NCI-H1436 treated with DMSO at 0.1 percent for 48 hours (cell line): ENCODE measurements at places on chromosomes 7 and 10.

GRCh38 chr7:108358553-108358952 lies 97.7 kb downstream of the NRCAM start:
- DNase-seq, result peak; percentile 74

DNA sequence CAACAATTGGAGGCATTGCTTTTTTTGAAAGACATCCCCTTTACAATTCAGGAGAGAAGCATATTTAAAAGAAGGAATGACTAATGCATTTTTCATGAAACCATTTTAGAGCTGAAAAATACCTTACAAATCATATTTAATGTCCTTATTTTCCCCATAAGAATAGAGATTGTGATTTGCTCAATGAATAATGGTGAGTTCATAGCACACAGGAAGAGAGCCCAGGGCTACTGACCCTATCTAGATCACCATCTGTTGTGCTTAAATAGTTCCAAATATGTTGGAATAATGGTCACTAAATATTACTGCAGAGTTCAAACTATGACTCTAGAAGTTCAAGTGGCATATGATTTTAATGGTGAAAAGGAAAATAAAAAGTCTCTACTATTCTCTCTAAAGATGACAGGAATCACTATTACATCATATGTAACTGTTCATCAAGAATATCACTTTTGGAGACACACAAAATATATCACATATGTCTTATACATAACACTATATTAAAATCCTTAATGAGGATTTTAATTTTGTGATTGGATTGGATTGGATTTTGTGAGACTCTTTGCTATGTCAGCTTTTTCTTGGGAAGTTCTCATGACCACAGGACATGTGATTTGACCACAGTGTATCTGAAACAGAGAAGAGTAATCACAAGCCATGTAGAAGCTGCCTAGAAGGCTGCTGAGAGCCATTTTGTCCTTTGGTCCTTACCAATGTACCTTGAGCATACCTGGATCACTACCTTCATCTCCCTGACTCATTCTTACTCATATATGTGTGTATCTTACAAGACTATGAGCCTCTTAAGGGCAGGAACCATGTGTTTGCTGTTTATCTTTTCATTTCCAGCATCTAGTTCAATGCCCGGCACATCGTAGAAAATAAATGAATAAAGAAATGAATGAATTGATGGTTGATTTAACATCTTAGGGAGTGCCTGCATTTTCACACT lies 26.4 kb downstream of the SLC16A9 start:
- DNase-seq, result no peak

DNA sequence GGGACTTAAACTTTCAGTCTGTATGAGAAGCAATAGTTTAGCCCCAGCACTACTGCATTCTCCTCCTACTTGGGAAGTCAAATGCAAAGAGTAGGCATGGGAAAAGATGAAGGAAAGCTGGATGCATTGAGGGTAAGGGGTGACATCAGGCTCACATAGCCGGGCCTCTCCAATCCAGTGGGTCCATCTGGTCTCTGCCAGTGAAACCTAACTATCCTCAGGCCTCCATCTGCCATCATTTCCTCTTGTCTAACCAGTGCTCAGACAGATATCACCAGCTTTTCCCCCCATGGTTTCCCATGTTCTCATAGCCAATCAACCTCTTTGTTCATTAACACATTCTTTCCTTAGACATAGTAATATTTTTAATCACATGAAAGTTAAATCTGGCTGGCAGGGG lies 118.3 kb downstream of the DGKI start:
- no peak for DNase-seq

- peak; percentile 7 for DNase-seq
Observed at GRCh38 chr7:133853706-133854276, 273.3 kb upstream of the LRGUK start.

- no peak for DNase-seq
Observed at GRCh38 chr10:44393051-44393630, 8.2 kb upstream of the CXCL12 start.

- no peak for DNase-seq
Observed at GRCh38 chr7:38506004-38506403, 125.2 kb downstream of the AMPH start.

DNA sequence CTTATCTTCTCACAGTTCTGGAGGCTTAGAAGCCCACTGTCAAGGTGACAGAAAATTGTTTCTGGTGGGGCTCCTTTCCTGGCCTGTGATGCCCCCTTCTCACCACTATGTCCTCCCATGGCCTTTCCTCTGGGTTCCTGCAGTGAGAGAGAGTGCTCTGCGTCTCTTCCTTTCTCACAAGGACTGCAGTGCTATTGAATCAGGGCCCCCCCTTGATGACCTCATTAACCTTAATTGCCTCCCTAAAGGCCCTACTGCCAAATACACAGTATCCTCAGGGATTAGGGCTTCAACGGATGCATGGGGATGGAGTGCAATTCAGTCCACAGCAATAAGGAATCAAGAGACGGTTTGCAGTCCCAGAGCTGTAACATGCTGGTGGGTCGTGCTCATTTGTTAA lies 82.0 kb upstream of the GRB10 start:
- no peak for DNase-seq

DNA sequence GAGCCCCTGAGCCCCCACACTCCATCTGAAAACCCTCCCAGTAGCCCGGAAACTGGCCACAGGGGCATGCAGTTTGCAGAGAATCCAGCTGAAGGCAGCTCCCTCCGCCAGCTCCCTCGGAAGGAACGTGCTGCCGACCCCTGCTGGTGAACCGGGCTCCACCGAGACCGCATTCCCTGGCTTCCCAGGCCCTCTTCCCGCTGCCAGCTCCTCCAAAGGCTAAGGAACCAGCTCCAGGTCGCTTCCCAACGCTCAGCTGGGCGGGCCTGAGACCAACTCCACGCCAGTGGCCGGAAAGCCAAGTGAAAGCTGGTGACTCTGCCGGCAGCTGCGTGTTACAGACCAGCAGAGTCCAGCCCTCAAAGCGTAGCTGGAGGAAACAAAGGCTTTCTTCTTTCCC lies 35.8 kb downstream of the GPER1 start:
- DNase-seq, result no peak

GRCh38 chr7:117944886-117945285 lies 71.6 kb upstream of the CTTNBP2 start:
- DNase-seq, result no peak

GRCh38 chr10:91536111-91536510 lies 96.8 kb downstream of the PPP1R3C start:
- no peak for DNase-seq

DNA sequence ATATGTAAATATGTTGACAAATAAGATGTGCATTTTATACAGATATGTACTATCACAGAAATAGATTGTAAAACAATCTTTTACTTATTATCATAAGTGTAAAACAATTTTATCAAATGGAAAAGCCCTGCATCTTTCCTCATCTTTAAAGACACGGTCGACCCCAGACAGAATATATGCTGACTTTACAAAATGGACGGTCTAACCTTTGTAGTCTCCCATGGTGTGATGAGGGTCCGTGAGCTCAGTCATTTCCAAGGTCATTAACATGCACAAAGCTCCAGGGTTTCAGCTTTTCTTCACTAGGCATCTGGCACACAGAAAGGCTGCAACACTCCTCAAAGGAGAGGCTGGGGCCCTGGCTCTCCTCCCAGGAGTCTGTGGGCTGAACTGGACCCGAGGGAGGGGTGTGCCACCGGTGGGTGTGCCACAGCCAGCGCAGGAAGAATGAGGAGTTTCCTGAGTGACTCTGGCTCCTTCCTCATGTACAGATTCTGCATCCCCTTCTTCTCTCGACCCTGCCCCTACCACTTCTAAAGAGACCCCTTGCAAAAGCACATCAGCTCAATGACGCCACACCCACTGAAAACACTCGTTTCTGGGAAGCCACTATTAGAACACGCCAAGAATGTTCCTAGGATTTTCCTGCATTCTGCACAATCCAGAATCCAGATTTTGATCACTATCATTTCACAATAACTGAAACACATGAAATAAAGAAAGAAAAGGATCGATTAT lies 26.2 kb upstream of the ABLIM1 start:
- no peak for DNase-seq

- no peak for DNase-seq
Observed at GRCh38 chr7:73974101-73974947, 53.6 kb upstream of the ELN start.

DNA sequence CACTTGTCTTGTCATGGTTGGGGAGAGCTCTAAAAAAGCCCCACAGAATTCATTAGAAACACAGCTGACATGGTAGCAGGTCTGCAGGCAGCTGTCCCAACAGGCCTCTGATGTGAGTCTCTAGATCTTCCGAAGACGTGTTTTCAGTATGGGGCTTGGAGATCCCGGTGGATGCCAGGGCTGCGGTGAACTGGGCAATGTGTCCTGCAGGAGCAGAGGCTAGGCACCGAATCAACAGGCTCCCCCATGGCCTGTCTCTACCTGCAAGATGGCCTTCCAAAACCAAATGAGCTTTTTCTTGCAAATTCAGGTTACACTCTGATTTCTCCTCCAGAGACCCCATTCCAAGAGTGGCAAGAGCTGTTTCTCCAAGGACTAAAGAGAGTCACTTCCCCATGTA lies 2.9 kb downstream of the CPXM2 start:
- DNase-seq, result no peak

- DNase-seq, result no peak
Observed at GRCh38 chr7:150514748-150515222, at the start of gene GIMAP7. Gene GIMAP7, plus strand, starts transcription at chr7:150514872. Its CDS starts 5,103 bp downstream, at chr7:150519975.

- no peak for DNase-seq
Observed at GRCh38 chr7:16822029-16822428, 17.2 kb upstream of the AGR2 start.

- no peak for DNase-seq
Observed at GRCh38 chr10:119341459-119342301, 134.3 kb downstream of the GRK5 start.

DNA sequence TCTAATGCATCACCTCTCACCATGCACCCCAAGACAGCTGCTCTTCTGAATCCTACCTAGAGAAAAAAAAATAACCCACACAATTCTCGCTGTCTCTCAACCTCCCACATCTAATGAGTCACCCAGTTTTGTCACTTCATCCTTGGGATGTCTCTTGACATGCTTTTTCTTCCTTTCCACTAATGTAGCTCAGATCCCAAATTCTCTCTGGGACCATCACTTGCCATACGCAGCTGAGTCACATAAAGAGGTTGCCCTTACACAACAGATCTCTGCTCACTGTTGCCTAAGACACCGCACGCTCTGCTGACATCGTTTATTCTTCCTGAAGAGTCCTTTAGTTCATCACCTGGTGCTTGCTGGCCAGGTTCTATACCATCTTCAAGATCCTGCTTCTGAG lies 606.0 kb upstream of the GALNT17 start:
- no peak for DNase-seq

DNA sequence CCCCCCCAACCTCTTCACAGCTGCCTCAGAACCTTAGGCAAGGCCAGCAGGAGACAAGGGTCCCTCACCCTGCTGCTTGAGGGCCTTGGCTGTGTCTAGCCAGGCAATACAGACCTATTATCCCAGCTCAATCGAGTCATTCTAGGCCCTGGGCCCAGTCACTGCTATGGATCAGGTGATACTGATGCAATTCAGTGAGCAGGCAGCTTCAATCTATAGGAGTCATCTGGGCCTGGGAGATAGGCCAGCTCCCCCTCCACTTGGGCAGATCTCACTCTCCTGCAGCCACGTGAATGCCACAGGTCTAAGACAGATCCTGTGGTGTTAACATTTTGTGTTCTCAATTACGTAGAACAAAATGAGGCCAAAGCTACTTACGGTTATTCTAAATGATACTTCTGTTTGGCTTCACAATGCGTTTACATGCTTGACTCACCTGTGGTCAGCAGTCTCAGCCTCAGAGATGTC lies 68.0 kb upstream of the LRRC4 start:
- DNase-seq, result no peak

DNA sequence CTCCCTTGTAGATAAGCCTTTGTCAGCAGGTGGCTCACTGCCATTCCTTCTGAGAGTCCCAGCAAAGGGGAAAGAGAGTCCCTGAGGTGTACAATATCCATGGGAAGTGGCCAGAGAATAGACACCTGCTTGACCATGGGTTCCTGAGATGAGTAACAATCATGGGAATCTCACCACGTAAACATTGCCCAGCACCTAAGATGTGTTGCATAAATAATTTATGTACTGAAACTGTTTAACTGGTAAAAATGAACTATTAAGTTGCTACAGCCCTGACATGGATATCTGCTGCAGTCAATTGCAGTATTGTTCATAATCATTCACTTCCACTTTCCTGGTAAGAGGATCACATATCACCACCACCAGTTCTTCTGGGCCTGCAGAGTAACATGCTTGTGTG lies 123.8 kb upstream of the INHBA start:
- no peak for DNase-seq

DNA sequence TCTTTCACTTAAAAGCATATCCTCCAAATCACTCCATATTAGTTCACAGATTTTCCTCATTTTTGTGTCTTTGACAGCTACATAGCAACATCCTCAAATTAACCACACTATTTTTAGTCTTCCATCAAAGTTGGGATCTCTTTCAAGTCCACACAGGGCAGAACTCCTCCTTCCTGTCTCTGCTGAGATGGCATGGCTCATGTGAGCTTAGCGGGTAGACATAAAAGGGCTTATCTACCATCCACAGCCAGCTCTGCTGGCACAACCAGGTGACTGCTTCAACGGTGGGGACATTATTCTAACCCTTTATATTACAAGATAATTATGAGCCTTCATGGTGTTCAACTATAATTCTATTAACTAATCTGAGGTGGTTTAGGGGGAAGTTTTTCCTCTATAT lies 35.5 kb downstream of the ICA1 start:
- no peak for DNase-seq

DNA sequence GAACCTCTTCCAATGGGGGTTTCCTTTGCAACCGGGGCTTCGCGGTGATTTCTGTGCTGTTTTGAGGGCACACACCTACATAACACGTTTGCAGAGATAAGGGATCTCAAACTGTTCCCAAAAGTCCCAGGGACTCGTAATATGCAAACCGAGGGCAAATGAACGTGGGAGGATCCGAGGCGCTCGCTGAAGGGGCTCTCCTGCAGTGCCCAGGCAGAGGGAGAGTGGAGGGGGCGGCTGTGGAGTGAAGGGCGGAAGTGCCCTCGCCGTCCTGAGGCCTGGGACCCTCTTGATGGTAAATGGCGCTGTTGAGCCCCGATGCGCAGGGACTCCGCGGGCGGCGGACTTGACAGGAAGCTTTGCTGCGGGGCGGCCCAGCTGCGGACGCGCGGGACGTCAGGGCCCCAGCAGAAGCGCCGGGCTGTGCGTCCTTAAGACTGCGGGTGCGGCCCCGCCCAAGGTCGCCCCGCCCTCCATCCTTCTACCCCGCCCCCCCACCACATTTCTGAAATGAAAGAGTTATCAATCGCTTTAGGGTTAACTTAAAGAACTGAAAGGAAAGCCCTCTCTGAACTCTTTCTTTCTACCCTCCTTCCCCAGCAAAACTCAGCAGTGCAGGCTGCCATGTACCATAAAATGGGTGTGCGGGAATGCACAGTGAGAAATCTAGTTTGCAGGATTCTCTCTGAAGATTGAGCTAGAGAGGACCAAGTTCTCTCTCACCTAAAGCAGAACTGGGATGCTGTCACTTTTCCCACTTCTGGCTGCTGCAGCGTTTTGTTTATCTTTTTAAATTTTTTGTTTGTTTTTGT lies 151.8 kb upstream of the YAE1 start:
- no peak for DNase-seq
